ENCODE measurements at places on chromosomes 1 and 21.

- DNase-seq = no peak
These were observed 107.3 kb downstream of the UCHL5 start for GRCh38 chr1:192951691-192952460.

DNA sequence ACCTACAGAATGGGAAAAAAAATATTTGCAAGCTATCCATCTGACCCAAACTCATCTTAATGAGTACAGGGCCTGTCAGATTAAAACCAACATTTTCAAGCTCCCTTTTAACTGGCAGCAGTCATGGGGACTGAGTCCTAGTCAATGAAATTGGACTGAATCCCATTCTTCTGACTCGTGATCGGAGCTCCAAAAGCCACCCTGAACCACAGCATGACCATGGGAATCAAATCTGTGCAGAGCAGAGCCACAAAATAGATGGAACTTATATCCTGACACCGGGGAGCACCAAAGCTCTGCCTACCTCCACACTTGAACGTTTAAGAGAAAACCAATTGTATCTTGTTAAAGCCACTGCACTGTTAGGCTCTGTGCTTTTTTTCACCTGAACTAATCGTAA lies 5.0 kb upstream of the RWDD3 start:
- no peak for DNase-seq

DNA sequence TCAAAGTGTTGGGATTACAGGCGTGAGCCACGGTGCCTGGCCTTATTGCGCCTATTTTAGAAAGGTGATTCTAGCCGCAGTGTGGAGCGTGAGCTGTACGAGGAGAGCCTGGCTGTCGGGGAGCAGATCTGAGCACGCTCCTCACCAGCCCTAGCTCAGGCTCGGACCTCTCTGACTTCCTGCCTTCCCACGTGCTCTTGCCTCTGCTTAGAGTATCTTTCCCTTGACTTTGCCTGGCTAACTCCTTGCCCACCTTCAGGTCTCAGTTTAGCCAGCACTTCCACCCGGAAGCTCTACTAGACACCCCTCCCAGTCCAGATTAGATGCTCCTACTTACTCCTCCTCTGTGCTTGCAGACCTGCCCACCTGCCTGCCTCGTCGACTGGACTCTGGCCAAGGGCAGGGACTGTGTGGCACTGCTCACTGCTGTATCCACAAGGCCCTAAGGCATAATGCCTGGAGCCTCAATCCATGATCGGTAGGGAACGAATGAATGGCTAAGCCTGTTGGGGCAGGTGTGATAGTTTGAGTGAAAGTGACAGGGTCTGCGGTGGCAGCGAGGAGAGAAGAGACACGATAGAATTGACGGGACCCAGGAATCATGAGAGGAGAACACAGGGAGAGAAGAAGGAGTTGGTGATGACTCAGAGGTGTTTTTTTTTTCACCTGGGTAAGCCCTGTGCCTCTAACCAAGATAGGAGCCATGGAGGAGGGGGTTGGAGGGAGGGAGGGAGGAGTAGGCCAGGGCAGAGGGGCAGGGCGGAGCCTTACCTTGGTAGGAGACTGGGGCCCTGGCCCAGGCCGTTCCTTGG lies 28.1 kb upstream of the WASF2 start:
- no peak for DNase-seq

DNA sequence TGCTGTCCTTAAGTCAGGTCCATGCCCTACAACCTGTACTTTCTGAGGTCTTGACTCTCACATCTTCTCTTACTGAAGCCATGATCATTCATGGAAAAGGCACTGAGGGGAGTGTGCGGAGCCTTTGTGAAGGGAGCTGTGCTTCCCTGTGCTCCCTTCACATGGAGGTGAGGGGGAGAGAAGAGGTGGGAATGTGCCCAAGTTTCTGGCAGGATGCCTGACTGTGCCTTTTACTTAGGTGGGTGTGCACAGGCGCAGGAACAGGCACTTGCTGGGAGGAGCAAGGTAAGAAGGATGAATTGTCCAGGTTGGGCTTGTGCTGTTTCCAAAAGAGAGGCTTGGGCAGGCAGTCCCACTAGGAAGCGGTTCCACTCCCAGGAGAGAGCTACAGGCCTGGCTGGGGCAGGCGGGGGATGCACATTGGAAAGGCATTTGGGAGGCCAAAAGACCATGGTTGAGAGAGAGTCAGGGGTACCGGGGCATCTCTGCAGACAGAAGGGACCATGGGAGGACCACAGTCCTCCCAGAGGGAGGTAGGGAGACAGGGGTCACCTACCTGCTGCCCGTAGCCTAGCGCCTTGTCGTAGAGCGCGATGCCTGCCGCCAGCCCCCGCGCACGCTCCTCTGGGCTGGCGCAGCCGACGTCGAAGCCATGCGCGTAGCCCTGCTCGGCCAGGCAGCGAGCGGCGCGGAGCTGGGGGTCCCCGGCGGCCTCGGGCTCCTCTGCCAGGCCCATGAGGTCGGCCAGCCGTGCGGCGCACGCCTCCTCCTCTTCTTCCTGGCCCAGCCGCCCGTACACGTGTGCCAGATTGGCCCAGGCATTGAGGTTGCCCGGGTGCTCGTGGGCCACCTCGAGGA lies 853 bp downstream of the TTC22 start:
- peak; percentile 50 for DNase-seq

DNA sequence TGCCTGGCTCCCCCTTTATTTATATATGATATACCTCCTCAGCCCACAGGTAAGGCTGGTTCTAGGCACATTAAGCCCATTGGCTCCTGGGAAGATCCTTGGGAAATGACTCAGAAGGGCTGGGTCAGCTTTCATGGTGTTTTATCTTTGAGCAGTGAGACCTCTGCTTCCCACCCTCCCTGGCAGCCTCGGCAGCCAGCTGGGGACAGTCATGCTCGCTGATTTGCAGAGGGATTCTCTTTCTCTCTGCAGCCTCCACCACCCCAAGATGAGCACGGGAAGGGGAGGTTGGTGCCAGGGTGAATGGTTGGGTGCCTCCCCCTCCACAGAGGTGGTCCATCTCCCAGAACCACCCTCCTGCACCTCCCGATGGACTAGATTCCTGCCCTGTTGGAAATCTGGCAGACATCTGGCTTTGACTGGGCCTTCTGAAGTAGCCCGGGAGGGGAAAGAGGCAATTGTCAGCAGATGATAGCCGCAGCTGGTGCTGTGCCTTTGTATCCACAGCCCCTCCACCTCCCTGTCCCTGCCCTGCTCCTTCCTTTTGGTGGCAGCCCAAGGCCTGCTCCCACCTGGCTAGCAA lies 24.6 kb downstream of the IER5 start:
- no peak for DNase-seq

GRCh38 chr1:174068000-174068399 lies 45.8 kb upstream of the RC3H1 start:
- DNase-seq = no peak

GRCh38 chr1:194309697-194310096 lies 1123.3 kb upstream of the B3GALT2 start:
- DNase-seq = no peak

DNA sequence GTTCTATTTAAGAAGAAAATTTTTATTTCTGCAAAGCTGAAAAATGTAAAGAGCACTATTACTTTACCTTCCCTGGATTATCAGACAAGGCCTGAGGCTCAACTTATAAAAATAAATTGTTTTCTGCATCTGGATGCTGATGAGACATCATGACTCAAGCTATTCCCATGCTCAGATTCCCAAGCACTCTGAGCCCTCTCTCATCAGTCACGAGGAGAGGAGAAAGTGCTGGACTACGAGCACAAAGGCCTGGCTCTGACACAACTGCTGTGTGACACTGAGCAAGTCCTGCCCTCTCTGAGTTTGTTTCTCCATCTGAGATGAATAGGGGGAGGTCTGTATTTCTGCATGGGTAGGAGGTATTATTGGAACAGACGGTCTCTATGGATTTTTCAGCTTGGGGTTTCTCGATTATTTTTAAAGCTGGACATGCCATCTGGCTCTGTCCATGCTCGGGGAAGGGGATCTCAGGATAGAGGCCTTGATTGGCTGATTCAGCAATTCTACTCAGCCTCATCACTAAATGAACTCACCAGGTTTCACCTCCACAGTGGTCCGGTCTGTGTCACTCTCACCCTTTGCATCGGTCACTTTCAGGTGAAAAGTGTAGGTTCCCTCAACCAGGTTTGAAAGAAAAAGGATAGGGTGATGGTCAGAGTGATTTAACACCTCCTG lies 107.7 kb downstream of the KIAA0319L start:
- DNase-seq = no peak

GRCh38 chr1:1534401-1535154 lies 5.8 kb downstream of the TMEM240 start:
- DNase-seq = no peak

DNA sequence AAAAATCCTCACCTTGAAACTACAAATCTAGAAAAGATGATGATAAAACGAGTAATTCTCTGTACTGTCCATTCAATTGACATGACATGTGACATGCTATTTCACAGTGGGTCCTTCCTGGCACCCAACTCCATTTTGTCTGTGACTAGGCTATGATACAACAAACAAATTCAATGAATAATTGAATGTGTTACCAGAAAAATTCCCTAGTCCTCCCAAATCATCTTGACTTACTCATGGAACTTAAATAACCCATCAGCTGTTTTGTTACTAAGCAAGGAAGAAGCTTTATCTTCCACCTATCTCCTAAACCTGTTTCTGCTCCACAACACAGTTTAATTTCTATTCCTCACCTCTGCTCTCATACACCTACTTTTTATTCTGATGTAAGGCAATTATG lies 30.4 kb downstream of the B3GALNT2 start:
- DNase-seq = no peak

DNA sequence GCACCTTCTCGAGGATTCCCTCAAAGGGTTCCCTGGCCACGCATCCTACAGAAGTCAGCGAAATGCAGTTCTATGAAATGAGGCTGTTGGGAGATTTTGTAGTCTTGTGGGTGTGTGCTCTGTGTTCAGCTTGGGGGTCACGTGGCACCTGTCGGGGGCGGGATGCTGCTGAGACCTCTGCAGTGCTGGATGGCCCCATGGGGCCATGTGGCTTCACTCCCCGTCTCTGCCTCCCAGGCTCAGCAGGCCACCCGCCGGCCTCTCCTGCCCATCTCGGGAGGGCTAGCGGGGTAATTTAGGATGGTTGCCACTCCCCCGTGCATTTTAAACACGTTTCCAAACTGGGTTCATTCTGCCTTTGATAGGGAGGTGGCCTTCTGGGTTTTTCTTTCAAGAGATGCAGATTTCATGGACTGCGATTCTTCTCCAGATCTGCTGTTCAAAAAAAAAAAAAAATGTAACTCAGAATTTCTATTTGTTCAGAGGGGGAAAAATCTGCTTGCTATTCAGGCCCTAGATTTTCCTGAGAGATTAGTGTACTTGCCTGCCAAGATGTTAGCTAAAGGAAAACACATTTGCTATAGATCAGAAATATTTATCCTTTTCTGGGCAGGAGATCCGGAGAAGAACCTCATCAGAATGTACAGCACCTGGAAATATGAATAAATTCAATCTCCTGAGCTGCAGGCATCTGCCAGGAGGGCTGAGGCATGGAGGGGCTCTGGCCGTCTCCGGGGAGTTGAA lies 277.2 kb upstream of the VAMP3 start:
- DNase-seq = no peak

GRCh38 chr1:108600504-108600903 lies 40.6 kb downstream of the EEIG2 start:
- DNase-seq = no peak

DNA sequence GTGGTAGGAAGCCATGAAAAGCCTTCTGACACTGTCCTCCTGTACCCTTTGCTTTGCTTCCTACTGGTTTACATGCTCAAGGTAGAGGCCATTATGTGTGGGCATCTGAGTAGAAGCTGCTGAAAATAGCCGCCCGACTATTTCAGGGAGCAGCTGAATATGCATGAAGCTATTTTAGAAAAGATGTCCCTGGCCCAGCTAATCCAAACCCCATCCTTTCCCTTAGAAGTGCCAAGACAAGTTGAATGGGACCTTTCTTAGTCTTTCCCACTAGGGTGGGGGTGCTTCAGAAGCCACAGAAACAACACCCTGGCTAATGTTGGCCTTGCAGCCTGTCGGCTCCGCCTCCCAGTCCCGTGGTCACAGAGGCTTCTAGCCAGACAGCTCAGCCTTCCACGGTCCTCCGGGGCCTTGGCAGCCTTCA lies 205.1 kb upstream of the EDN2 start:
- DNase-seq = peak; percentile 6

DNA sequence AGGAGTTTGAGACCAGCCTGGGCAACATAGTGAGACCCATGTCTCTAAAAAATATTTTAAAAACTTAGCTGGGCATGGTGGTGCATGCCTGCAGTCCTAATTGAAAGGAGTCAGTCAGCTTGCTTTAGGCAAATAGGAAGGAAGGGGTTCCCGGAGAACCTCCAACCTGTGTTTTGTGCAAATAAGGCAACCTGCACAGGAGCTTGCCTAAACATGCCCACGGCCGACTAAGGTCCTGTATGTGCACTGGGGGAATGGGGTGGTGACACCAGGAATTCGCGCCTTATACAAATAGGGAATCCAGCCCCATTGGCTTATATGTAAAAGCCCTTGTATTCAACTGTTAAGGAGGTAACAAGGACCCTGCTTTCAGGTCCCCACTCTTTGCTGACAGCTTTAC lies 429.2 kb upstream of the ZP4 start:
- DNase-seq = no peak

DNA sequence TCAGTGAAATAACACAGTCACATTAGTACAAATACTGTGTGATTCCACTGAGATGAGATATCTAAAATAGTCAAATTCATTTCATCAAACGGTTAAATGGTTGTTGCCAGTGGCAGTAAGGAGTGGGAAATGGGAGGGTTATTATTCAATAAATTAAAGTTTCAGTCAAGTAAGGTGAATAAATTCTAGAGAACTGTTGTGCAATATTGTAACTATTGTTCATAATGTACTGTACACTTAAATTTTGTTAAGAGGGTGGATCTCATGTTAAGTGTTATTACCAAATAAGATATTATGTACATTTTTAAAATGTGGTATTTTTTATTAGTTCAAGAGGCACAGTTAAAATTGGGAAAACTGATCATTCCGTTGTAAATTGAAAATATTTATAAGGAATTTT lies 463.3 kb upstream of the BRINP3 start:
- DNase-seq = no peak

DNA sequence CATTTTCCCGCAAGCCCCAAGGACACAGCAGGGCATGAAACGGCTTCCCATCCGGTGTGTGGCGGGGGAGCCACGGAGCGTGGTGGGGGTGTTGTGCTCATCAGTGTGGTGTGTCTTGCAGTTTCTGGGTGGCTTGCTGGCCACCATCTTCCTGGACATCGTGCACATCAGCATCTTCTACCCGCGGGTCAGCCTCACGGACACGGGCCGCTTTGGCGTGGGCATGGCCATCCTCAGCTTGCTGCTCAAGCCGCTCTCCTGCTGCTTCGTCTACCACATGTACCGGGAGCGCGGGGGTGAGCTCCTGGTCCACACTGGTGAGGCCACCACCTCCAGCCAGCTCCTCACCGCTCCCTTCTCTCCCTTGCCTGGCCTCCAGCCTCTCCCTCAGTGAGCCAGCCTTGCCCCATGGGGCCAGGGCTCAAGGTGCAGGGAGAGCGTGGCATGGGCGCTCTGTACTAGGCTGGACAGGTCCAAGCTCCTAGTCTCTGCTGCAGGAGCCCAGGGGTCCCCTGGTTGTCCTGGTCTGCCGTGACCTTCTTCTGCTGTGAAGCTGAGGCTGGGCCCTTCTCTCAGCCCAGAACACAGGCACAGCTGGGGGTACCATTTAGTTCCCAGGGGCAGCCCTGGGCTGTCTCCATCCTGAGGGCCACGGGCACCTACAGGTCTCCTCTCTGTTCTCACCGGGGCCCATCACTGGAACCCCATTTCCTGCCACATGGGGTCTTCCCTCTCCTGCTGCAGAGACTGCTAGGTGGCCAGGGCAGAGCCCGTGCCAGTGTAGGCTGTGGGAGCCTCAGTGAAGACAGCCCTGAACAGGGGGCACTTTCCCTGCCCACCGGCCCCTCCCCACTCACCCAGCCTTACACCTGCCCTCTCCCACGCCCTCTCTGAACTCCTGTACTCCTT lies 12.6 kb downstream of the AGTRAP start:
- peak; percentile 59 for DNase-seq
